ENCODE measurements at places on chromosomes 12 and 14.

DNA sequence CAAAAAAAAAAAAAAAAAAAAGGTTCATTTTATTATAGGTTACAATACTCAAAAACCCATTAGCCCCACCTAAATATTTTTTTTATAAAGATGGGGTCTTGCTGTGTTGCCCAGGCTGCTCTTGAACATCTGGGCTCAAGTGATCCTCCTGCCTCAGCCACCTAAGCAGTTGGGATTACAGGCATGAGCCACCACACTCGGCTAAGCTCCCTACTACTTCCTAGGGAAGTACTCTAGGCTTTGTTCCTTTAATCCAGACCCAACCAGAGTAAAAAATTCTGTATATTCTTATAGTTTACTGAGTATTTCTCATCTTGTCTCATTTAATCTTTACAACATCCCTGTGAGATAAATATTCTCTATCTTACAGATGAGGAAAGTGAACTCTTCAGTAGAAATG lies 50.7 kb downstream of the RBMS2 start:
- no peak for DNase-seq

- no peak for DNase-seq
These were observed 38.9 kb downstream of the EML1 start for GRCh38 chr14:99831903-99832685.

GRCh38 chr14:91185721-91186120 lies 58.8 kb downstream of the GPR68 start:
- DNase-seq = no peak

DNA sequence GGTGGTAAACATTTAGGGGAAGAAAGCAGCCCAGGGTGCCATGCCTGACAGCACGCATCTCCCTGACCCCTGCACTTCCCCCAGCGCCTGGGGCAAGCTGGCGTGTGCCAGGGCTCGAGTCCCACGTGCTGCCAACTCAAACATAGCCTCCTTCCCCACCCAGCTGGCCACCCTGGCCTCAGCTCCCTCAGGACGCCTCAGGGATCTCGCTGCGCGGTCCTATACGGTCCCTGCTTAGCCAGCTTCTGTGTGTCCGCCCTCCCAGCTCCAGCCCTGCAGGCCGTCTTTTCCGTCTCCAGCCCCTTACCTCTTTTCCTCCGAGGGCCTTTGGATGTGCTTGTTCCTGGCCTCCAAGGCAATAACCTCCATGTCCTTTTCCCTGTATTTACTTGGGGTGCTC lies 71.0 kb downstream of the TESC start:
- no peak for DNase-seq

DNA sequence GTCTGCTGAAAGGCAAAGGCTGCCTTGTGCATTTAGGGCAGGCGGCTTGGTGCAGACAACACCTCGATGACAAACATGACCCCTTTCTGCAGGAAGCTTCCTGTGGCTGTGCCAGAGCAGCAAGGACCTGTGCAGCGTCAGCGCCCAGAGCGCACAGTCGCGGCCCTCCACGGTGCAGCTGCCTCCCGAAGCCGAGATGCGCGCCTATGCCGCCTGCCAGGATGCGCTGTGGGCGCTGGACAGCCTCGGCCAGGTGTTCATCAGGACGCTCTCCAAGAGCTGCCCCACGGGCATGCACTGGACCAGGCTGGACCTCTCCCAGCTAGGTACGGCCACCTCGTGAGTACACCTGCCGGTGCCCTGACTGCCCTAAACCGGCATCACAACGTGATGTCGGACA lies 57.3 kb downstream of the ANKRD9 start:
- no peak for DNase-seq
